KG1 (cell line): ENCODE measurements at places on chromosomes 13 and 19.

- DNase-seq, result no peak
Observed at GRCh38 chr19:45615795-45616703, 14.0 kb upstream of the GPR4 start.

GRCh38 chr19:35348911-35349611 is 1.4 kb downstream of the FFAR1 start:
- no peak for DNase-seq

GRCh38 chr13:67100730-67101129 is 129.4 kb downstream of the PCDH9 start:
- no peak for DNase-seq

DNA sequence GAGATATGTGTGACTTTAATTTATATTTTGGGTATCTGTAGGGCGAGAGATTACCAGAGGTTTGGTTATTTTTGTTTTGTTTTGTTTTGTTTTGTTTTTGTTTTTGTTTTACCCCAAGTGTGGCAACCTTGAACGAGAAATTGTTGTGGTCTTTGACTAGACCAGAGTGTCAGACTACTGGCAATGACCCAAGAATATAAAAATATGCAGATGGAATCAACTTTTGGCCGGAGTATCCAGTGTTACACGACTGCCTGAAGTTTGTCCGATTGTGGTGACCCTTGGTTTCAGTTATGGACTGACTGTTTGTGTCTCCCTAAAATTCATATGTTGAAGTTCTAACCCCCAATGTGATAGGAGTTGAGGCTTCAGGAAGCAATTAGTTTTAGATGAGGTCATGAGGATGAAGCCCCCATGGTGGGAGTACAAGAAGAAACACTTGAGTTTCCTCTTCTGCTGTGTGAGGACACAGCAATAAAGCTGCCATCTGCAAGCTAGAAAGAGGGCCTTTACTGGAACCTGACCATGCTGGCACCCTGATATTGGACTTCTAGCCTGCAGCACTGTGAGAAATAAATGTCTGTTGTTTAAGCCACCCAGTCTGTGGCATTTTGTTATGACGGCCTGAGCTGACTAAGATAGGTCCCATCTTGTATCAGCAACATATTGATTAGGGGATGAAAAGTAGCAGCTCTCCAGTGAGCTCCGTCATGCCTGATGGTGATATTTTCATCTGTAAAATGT is 261.7 kb downstream of the MTUS2 start:
- DNase-seq, result no peak

DNA sequence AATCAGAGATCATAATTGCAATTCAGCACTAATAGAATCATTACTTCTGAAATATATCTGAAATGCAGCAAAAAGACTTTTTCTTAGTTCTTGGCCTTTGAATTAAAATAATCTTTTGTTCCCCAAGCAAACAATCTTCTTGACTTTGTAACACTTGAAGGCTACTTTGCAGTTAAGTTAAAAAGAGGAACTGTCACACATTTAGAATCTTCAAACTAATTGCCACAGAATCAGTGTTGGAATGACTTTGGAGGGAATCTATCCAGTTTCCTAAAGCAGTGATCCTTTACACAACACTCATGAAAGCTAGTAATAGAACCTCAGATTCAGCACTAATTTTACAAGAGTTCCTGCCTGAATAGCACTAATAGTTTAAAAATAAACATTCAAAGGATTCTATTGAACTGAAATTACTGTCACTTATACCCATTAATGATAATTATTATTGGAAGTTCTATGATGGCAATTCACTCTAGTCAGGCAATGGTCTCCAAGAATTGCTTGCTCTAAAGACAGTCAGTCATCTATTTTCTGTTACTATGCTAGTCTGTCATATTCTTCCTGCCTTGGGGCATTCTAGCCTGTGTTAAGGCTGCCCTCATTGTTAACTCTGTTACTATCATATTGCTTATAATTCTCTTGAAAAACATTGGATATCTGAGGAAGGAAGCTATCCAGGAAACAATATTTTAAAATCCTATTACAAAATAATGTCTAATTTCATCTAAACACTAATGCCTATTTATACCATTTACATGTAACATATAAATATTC is 362.4 kb downstream of the DIAPH3 start:
- DNase-seq, result no peak

DNA sequence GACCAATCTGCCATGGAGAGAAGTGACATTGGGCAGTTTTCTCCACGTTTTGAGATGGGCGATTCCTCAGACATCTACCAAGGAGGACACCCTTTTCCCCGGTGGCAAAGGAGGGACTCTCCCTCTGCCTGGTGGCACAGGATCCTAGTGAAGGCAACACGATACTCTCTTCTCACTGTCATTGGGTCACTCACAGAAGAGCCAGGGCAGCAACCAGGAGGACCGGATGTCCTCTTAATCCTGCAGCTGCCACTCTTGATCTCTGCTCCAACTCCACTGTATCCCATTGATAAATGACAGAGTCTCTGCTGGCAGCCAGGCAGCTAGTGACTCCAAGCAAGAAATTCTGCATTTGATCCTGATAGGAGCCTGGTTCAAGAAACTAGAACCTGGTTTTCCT is 42.2 kb downstream of the COL4A2 start:
- DNase-seq, result no peak

DNA sequence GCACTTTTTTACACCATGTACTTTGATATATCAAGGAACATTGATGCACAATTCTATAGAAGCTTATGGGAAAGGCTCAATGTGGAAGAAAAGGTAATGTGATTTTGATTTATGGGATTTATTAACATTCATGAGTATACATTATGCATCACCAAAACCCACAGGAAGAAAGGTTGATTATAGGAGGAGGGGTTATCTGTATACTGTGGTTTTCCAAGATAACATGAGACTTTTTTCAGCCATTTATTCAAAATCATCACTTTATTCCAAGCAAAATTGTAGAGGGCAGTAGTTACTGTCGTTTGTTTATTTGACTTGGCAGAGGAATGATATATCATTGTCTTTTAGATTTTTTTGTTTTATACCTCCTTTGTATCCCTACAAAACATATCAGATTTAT is 54.9 kb downstream of the WDFY2 start:
- DNase-seq, result no peak

DNA sequence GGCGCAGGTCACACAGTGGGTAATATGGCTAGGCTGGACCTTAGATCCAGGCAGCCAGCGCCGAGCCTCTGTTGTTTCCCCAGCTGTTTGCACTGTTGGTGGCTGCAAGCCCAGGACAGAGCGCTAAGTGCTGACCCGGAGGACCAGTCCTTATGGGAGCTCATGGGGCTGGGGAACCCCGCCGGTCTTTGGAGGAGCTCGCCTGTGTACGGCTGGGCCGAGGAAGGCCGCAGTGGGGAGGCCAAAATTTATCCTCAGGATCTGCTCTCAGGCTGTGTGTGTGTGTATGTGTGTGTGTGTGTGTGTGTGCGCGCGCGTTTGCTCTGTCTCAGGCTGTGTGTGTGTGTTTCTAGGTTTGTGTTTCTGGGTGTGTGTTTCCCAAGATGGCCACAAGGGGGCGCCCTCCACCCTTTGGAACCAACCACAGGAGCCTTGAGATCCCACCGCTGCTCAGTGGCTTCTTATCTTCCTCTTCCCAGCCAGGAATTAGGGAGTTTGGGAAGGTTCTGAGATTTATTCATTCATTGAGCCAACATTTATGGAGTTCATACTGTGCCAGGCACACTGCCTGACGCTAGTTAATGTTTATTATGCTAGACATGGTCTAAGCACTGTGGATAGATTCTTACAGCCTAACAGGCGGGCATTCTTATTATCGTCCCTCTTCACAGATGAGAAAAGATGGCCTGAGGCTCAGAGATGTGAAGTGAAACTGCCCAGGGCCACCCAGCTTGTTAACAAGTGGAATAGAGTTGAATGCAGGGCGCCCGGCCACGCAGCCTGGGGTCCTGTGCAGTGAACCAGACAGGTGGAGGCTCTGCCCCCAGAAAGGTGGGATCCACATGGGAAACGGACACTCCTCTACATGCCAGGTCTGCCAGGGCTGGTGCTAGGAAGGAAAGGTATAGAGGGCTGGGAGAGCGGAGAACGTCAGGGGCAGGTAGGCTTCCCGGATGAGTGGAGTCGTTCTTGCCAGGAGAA is 13.0 kb downstream of the PGLYRP1 start:
- peak; percentile 37 for DNase-seq

DNA sequence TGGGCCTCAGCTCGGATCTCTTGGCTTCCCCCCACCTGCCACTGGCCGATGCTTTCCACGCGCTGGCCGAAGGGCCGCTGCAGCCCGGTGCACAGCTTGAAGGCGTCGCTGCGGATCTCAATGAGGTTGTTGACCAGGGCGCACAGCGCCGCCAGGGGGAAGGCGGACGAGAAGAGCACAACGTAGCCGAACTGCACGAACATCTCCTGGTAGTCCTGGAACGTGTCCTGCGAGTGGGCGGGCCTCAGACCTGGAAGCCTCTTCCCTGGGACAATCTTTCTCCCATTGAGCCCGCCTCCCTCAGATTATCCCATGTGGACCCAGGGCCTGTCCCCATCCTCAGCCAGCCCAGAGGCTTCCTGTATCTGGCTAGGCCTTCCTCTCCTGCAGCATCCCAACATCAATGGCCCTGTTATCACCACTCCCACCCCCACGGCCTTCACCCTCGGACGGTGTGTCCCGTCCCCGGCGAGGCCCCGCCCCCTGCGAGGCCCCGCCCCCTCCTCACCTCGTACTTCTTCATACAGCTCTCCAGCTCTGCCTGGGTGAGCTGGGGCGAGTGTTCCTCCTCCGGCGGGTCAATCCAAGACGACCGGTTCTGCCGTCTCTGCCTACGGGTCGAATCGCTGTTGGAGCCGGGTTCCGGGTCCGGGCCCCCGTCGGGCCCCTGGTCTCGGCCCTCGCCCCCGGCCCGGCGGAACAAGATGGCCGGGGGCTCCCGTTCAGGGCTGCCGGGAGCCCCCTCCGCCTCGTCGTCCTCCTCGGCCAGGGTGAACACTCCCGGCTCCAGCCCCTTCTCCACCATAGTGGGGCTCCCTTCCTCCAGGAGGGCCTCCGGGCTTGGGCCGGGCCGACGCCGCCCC is 6.8 kb downstream of the ANO8 start:
- no peak for DNase-seq

DNA sequence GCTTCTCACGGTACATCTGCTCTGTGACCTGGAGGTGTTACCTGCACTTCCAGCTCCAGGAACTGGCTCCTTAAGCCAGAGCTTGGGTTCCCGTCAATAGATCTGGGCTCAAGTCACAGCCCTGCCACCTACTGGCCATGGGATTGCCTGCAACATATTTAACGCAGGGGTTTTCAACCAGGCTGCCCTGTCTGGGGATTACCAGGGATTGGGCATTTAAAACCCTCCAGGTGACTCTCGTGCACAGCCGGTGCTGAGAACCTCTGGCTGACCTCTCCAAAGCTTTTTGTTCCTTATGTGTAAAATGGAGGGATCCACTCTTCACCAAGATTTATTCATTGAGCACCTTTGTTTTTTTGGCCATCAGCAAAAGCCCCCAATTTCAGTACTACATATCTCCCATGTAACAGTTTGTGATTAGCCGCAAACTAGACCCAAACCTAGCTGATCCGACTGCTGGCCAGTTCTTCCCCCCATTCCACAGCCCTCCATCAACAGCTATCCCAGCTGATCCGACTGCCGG is 76.6 kb upstream of the STK24 start:
- DNase-seq, result no peak

DNA sequence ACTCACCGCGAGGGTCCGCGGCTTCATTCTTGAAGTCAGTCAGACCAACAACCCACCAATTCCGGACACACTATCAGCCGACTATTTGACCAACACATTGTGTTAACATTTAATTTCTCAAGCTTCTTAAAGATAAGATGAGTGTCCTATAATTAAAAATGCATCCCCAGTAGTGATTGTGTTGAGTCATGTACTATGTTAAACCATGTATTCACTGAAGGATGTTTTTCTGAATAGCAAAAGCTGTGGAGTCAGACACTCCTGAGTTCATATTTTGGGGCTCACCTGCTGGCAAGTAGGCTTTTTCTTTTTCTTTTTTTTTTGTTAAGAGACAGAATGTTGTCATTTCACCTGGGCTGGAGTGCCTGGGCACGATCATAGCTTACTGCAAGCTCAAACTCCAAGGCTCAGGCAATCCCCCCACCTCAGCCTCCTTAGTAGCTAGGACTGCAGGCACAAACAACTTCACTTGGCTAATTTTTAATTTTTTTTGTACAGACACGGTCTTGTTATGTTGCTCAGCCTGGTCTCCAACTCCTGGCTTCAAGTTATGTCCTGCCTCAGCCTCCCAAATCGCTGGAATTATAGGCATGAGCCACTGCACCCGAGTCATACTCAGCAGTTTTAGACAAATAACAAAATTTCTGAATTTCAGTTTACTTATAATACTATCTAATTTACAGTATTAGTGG is 606.9 kb downstream of the PCDH9 start:
- DNase-seq, result no peak

DNA sequence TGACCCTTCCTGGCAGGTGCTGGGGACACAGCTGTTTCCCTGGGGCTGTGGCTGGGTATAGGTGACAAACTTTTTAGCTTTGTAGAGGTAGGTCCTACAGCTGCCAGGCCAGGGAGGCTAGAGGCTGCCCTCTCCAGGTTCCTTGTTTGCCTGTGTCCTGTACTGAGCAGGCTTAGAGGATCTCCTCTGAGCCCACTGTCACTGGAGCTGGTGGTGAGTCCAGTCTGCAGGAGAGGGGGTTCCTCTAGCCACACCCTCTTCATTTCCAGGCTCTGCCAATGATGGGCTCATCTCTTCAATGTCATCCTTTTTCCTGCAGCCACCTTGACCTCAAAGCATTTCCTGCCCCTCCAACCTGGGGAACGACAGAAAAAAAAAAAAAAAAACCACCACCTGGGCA is 12.6 kb upstream of the RAB11B start:
- DNase-seq, result no peak

DNA sequence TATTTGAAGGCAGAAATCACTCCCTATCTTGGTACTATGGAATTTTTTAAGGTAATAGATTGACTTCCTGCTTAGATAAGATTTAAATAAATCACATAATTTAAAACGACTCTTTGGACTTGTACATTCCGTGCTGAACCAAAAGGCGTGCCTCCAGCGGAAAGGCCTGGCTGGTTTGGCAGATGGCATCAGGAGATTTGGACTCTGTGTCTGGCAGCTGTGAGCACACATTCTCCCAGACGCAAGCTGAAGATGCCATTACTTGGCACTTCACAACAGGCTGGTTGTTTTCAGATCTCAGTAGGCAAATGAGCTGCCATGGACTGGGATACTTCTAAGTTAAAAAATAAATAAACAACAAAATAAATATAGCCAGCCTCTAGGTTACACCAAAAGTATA is 104.5 kb upstream of the SLC15A1 start:
- no peak for DNase-seq
